ENCODE measurements at places on chromosomes 11 and 22.

DNA sequence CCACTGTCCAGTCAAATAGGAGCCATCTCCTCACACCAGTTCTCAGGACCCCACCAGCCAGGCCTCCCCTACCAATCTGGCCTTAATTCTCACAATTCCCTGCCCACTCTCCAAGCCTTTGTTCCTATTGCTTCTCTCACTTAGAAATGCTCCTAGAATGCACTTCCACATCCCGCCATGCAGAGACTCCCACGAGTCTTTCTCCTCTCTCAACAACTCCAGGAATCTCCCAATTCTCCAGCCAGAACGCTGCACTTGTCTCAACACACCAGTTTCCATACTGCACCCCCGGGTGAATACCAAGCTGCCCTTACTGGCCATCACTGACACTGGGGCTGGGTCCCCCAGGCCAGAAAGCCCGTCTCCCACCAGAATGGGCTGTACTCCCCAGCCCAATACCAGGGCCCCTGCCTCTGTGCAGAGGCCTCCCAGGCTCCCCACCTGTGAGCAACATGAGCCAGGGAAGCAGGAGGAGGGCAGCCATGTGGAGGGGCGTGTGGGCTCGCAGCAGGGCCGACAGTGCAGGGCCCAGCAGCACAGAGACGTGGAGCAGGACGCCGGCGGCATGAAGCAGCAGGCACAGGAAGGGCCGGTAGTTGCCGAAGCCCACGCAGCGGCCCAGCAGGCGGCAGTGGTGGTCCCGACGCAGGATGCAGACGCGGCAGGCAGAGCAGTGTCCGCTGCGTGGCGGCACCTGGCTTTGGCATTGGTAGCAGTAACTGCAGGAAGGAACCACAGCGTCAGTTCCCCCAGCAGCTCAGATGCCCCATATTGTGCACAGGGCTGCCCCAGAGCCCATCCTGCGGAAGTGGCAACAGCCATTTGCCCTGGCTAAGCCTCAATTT is 2.4 kb downstream of the ZDHHC24 start:
- DNase-seq, result peak; percentile 58

DNA sequence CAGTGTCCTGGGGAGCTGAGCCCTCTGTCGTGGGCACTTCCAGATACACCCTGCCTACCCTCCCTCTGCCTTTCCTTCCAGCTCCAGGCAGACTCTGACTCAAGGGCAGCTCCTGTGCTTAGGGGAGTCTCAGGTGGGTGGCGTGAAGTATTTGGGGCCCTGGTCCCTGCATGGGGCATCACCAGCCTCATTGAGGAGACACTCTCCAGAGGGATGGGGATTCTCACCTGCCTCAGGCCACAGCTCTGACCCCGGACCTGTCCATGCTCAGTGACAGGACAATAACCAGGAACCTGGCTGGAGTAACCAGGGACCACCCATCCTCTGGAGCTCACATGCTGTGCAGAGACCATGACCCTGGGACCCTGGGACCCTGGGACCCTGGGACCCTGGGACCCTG is 41.2 kb downstream of the GGTLC2 start:
- DNase-seq, result no peak

DNA sequence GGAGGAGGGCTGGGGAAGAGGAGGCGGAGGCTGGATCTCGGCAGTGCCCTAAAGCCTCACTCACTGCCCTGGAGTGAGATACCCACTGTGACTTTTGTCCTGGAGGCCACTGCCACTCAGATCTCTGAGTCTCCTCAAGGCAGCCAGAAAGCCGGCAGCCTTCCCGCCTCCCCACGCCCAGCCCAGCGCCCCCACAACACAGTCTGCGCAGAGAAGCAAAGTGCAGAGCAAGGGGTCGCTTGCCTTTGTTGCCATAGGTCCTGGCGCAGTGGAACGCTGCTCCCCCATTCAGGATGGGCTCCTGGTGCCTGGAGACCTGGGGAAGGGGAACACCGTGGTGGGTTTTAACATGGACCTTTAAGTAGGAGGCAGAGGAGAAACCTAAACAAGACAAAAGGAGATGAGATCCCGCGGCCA is 17.6 kb downstream of the PATZ1 start:
- DNase-seq, result no peak

GRCh38 chr22:43167001-43167589 is 15.7 kb downstream of the TSPO start:
- DNase-seq, result no peak

DNA sequence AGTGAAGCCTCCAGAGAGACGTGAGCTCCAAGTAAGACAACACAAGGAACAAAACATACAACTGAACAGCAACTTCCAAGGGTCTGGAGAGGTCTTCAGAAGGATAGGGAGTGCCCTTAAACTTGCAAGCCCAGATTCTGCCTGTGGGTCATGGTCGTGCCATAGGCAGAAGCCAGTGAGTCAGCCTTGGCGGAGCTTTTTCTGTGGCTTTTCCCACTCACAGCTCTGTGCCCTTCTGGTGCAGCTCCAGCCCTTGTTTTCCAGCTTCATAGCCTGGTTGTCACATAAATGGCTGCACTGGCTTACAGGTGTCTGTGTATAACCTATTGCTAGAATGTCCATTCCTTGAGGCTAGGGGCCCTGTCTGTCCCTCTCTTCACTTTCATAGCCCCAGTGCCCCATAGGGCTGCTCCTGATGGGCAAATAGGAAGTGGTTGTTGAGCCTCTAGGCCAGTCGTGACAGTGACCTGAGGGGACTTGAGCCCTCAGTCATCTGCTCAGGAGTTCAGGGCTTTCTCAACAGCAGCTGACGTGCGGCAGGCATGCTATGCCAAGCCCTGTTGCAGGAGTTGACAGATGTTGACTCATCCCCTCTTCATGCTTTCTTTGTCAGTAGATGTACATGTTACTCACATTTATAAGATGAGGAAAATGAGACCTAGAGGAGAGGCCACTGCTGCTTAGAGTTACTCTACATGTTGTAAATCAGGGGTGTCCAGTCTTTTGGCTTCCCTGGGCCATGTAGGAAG is 7.4 kb downstream of the MED15 start:
- no peak for DNase-seq

DNA sequence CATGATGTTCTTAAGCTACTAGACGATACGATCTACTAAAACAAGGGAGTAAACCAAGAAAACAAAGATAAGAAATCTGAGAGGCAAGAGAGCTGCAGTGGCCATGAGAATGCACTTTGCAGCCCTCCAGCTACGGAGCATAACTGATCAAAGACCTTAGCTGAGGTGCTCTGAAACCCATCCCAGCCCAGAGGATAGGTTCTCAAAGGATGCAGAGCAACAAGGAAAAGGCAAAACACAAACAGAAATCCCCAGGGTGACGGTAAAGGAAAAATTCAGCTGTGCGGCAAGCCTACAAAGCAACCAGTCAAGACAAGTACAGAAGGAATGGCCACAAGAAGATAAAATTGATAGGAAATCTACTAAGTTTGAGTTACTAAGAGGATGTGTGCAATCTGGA is 32.5 kb upstream of the CFAP300 start:
- no peak for DNase-seq

DNA sequence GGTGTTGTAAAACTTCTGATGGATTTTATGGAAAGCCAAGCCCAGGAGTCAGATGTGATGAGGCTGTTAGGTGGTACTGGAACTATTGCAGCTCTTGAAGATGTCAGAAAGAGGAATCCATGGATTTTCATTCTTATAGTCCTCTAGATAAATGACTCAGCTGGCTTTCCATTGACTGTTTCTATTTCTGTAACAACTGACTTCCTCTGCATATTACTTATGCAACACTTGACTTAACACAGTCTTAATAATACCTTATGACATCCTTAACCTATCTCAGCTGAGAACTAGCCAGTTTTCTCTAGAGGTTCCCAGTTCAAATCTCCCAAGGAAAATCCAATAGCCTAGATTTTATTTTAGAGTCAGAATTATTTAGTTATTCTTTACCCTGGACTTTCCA is 263.8 kb downstream of the LUZP2 start:
- DNase-seq, result no peak

- DNase-seq, result peak; percentile 96
These were observed at the start of gene AP2A2 for GRCh38 chr11:925496-926301. Gene AP2A2, plus strand, starts transcription at chr11:925870. Its CDS starts 152 bp downstream, at chr11:926022.

GRCh38 chr11:65478388-65479183 is 20.3 kb upstream of the MALAT1 start:
- no peak for DNase-seq

GRCh38 chr11:15893080-15893492 is 463.3 kb downstream of the SOX6 start:
- DNase-seq, result no peak

GRCh38 chr11:100460426-100460825 is 226.7 kb upstream of the ARHGAP42 start:
- DNase-seq, result no peak

GRCh38 chr11:110857892-110858546 is 145.8 kb upstream of the ARHGAP20 start:
- no peak for DNase-seq

GRCh38 chr11:126172596-126173038 is 38.8 kb downstream of the RPUSD4 start:
- DNase-seq, result no peak

- no peak for DNase-seq
These were observed 845.0 kb downstream of the TBC1D22A start for GRCh38 chr22:47607486-47607885.

GRCh38 chr11:34204396-34205279 is 99.2 kb downstream of the NAT10 start:
- no peak for DNase-seq

- no peak for DNase-seq
These were observed 88.4 kb downstream of the RSF1 start for GRCh38 chr11:77732143-77732542.

DNA sequence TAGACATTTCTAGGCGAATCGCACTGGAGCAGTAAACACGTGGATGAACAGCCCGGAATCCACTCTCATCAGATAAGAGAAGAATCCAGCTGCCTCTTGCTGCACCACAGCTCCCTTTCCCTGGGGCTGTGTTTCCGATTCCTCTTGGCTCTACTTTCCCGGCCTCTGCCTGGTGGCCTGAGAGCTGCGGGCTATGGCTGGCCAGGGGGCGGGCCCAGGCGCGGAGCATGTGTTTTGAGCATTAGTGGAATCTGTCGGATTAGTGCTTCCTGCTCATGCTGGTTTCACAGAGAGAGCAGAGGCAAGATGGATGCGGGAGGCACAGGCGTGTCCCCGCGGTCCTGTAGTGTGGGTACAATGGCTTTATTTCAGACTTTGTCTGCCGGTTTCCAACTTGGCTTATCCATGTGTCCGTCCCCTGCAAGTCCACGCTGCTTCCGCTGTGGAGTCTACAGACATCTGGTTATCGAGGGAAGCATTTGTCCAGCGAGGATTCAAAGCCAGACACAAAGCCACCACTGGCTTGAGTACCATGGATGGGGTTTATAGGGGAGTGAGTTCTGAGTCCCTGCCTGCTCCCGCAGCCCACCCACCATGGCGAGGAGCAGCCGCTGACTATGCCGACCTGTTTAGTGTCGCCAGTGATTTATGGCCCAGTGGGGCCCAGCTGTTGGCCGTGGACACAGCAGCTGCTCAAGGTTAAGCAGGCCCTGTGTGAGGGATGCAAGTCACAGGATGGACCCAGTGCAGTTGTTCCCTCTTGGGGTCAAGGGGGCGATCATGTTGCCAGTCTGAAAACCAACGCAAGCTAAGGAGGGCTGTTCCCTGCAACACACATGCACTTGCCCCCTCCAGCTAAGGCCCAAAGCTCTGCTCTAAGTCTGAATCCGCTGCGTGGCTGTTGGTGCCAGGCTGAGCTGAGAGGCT is 43.3 kb upstream of the EP300 start:
- no peak for DNase-seq

GRCh38 chr11:113396690-113397089 is 9.1 kb downstream of the ANKK1 start:
- no peak for DNase-seq

DNA sequence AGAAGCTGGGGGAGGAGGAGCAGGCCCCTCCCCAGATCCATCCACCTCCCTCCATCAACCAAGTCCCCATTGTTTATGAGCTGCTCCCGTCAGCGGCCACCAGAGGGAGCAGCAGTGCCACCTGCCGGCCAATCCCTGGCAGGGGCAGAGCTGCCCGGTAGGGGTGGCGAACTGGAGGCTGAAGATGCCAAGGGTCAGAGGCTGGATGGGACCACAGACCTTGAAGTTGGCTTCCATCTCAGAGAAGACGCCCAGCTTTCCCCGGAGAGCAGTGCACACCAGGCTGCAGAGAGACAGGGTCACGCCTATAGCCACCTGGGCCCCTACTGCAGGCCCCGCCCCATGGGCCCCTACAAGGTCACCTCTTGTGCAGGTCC is 3.6 kb downstream of the FIBP start:
- DNase-seq, result peak; percentile 79

DNA sequence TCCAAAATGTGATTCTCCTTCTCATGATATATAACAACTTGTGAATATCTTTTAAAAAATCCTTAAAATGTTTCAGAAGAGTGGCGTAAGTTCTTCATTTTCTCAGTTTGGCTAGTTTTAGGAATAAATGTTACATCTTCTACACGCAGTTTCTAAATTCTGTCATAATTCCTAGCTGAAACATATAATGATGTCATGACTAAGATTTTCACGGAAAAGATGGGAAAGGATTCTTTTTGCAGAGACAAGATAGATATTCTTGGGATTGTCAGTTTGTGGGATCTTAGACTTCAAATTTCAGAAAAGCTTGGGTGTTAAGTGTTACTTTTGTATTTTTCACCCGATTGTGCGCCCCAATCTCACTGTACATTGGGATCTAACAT is 1.7 kb downstream of the EED start:
- no peak for DNase-seq

DNA sequence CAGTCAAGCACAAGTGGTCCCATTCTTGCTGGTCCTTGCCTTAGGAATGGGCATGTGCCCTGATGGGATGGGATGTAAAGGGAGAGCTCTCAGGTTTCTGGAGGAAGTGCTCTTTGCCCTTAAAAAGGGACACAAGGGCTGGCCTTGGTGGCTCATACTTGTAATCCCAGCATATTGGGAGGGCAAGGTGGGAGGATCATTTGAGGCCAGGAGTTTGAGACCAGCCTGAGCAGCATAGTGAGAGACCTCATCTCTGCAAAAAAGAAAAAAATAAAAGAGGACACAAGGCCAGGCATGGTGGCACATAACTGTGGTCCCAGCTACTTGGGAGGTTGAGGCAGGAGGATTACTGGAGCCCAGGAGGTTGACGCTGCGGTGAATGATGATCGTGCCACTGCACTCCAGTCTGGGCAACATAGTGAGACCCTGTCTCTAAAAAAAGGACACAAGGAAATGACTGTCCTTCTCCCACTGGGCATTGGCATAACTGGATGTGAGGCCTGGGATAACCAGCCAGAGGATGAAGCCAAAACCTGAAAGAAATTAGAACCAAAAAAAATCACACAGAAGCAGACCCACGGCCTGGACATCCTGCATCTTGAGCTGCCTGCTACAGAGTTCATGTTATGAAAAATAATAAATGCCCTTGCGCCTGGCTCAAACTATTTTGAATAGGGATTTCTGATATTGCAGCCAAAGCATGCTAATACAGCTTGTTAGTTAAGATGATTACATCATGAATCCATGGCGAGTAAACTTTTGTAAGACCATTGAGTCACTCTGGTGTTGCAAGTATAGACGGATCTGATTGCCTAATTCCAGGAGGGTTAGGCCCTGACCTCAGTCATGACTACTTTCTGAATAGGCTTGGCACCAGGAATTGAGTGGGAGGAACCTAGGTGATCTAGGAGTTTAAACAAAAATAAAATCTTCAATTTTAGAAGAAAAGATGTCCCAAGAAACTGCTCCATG is 12.9 kb upstream of the CRKL start:
- no peak for DNase-seq

Measured in CD4-positive, alpha-beta T cell (primary cell).